ENCODE measurements at places on chromosomes 6 and 20. TPM values are rescaled to one million over a fixed set of nuclear protein-coding genes. Genes with fewer than 3 reads are reported as not detected.
A peak's percentile ranks its signal among the peaks of the same experiment; 100 is the strongest.

GRCh38 chr6:4017834-4018170 lies 61.1 kb downstream of the FAM217A start:
- H3K27me3 ChIP-seq: no peaks in the 10 kb centered on the region
- H3K27ac ChIP-seq: peak overlapping the region; percentile 96
- peak overlapping the region; percentile 84 for H3K4me3 ChIP-seq
- no peaks in the 10 kb centered on the region for H3K36me3 ChIP-seq
- peaks cover 44% of the 10 kb centered on the region for H3K4me1 ChIP-seq

Gene SLC22A16
- total RNA-seq: 3.8 TPM

DNA sequence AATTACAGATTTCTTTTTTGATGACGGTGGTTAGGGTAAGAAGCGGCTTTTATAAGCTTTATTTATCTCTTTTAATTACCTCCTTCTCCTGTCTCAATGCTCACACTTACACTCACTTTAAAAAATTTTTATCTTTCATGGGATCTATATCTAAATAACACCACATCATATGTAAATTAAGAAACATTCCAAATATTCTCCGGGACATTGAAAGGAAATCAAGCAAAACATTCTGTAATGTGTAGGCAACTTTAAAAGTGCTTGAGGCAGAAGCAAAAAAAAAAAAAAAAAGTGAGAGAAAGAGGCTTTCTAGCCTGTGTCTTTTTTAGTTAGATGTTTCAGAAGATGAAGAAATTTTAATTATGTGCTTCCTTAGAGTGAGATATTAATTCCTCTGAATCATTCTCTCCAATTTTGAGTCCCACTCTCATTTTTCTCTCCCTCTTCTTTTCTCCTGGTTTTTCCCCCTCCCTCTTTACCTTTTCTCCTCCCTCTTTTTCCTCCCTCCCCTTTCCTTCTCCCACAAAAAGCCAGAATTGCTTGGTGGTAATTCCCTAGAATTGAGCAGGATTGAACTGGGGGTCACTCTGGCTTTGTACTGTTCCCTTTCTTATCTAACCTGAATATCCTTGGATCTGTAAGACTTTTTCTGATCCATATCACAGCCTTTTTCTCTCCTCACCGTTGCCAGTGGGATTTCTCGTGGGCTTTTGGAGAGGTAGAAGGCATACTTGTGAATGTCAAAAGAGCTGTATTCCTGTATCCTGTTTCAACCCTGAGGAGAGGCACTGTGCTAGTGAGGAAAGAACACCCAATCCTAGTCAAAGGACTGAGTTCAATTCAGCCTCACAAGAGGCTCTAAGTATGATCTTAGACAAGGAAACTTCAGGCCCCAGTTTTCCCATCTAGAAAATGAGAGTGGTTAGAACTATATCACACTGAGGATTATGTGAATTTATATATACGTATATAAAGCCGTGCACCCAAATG lies 30.4 kb downstream of the KCNQ5 start:
- H3K27ac ChIP-seq: peak overlapping the region; percentile 40
- no peak for DNase-seq
- no peak overlapping the region for H3K4me3 ChIP-seq
- no peaks in the 10 kb centered on the region for H3K27me3 ChIP-seq

Gene TNF
- 0.71 TPM for total RNA-seq

Gene CCN6
- not detected for total RNA-seq

DNA sequence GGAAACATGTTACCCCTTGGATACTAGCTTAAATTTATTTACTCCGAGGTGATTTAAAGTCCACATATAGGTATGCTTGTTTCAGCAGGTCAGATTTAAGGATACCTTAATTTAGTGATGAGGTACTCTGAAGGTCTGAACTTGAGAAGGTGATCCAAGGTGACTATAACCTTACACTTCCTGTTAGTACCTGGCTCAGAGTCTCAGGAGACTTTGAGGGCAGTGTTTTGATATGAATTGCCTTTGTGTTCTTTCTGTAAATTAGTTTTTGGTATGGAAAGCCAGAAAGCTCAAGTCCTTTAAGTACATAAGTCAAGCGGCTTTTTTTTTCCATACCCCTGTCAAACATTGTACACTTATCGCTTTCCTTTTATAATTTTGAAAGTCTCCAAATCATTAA lies 489.0 kb downstream of the CDKAL1 start:
- no peak overlapping the region for H3K27ac ChIP-seq
- H3K27me3 ChIP-seq: no peaks in the 10 kb centered on the region
- no peak for DNase-seq

- H3K36me3 ChIP-seq: no peaks in the 10 kb centered on the region
- DNase-seq: no peak
These were observed 45.9 kb downstream of the EPHA7 start for GRCh38 chr6:93373445-93373844.

Gene BPIFB1
- not detected for total RNA-seq

DNA sequence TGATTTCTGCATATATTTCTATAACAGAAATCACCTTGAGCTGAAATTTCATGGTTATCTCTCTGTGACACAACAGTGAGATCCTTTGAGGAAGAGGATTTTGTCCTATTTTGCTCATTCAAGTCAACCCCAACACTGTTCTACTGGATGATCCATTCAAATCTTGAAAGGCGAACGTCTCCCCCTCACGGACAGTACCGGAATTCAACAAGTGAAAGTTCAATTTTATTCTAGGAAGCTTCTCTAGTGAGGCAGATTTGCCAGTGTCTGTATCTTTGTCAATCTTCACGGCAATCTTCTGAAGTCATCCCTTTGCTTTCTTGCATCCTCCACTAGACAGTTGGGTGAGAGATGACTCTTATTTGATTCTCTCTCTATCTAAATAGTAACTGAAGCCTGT lies 91.7 kb upstream of the PDE7B start:
- no peaks in the 10 kb centered on the region for H3K4me1 ChIP-seq
- DNase-seq: no peak
- no peaks in the 10 kb centered on the region for H3K27me3 ChIP-seq
- H3K36me3 ChIP-seq: no peaks in the 10 kb centered on the region

All from thoracic aorta (tissue), 2 donors.